ENCODE measurements at places on chromosomes 16 and 17.
A peak's percentile ranks its signal among the peaks of the same experiment; 100 is the strongest.

- DNase-seq = no peak
Measured at GRCh38 chr17:33371377-33371776, 78.3 kb upstream of the ASIC2 start.

- DNase-seq = peak; percentile 52
Measured at GRCh38 chr16:87043231-87044031, 273.8 kb downstream of the C16orf95 start.

DNA sequence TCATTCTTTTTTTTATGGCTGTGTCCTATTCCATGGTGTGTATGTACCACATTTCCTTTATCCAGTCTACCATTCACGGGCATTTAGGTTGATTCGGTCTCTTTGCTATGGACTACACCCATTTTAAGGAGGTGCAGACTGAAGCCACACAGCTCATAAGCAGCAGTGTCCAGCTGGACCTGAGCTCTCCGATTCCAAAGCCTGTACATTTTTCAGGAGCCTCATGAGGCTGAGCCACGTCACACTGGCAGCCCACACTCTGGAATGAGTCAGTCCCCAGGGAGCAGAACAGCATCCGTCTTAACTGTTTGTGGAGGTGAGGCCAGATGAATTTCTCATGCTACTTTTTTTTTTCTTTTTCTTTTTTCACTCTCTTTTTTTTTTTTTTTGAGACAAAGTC lies 116.1 kb downstream of the C16orf95 start:
- peak; percentile 100 for DNase-seq

DNA sequence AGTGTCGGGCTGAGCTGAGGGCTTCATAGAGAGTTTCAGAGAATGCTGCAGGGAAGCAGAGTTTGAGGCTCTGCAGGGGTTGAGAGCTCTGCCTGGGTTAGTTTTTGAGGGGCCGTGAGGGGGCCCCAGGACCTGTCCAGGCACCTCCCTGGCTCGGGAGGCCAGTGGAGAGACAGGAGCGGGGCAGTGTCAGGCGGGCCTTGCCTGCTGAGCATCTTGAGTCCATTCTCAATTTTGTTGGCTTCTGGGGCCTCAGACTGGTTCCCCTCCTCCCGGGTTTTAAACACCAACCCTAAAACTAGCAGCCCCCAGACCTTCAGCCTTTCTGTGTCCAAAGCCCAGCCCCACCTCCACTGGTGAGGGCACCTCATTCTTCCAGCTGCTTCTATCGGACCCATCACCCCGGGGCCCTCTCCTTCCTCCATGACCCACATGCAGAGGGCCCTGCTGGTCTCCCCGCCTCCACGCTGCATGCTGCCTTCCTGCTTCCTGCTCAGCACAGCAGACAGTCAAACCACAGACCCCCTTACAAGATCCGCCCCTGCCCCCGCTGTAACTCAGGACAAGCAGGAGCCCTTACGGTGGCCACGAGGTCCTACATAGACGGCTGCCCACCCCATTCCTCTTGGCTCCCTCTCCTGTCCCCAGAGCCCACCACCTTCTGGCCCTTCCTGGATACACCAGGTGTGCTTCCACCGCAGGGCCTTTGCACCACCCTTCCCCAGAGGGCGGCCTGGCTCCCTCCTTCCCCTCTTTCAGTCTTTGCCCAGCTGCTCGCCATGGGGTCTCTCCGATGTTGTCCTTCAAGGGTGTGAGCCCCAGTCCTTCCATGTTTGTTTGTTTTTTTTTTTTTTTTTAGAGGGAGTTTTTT lies 3.8 kb downstream of the RNF213 start:
- no peak for DNase-seq

- DNase-seq = no peak
Measured at GRCh38 chr16:10494343-10495030, 85.9 kb downstream of the EMP2 start.

DNA sequence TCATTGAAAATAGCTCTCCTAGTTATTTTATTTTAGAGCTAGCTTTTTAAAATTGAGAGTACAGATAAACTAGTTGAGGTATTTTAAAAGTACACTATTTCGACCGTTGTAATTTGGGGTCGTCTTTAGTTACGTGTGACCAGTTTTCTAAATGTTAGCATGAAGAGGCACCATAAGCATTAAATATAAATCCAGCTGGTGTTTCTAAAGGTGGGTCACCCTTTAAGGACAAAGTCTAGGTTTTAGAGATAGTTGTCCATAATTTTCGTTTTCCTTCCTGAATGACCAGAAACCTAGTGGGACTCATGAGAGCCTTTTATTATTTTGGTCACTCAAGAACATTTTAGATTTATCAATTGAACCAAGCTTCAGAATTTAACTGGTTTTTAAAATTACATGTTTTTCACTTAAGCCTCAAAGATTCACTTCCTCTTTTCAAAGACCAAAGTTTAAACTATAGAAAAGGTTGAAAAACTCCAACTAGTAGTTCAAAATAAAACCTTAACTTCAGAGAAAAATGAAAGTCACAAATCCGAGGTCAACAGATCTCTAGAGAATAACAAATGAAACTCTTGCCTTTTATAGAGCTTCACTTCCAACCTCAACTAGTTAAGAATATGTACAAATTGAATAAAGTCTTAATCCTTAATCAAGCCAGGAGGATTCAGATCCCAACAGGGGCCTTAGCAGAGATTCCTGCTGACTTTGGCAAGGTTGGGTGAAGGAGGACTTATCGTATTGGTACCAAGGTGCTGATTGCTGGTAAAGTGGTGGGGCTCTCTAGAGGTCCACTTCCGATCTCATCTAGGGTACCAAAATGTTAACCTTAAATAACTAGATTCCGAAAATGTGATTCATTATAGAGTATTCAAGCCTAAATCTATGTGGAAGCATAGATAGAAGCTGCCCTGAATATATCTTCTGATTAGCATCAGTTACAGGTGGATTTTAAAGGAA lies 32.5 kb downstream of the PHKB start:
- no peak for DNase-seq

DNA sequence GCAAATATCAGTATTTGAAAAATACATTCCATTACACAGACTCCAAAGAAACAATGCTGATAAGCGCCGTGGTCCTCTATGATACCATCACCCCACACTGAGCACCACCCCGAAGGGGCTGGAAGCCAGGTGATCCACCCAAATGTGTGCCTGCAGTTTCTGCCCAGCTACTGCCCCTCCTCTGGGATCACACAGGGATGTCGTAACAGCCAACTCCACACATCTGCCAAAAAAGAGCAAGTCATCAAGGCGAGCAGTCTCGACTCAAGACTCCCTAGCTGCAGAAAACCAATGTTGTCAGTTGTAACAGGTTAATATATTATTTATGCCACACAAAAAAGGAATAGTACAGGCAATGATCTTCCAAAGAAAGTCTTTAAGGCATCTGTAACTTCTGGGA lies 21.0 kb downstream of the CYB5D2 start:
- peak; percentile 42 for DNase-seq

DNA sequence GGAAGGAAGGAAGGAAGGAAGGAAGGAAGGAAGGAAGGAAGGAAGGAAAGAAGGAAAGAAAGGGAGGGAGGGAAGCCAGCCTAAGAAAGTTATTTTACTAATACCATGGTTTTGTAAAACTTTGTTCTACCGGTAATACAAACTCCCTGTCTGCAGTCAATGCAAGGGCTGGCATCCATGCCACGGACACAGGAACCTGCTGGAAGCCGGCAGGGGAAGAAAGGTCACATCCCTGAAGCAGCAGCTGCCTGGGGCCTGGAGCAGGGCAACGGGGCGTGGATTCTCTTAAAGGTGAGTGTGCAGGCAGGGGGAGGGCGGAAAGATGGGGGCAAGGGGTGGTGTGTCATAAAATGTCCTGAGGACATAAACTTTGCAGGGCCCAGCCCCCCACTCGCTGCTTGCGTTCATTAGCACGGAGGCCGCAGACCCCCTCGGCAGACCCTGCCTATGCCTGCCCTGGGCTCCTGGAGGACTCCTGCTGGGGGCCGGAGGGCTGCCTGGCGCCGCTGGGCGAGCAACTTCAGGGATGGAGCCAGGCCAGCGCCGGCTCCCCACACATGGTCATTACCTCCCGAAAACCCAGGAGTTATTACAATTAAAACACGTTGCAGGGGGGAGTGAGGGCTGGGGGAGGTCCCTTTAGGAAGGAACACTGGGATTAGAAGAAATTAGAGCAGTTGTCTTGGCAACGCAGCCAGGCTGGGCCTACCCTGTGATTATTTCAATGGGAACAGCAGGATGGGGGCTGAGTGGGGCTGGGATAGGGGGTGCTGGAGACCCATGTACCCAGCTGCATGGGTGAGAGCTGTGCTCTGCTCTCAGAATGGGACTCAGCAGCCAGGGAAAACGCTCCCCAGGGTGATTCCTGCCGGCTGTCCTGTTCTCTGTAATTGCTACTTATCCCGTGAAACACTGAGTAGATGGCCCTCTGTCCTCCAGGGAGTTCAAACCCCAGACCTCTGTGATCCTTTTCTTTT lies 257.9 kb downstream of the SOX9 start:
- no peak for DNase-seq

DNA sequence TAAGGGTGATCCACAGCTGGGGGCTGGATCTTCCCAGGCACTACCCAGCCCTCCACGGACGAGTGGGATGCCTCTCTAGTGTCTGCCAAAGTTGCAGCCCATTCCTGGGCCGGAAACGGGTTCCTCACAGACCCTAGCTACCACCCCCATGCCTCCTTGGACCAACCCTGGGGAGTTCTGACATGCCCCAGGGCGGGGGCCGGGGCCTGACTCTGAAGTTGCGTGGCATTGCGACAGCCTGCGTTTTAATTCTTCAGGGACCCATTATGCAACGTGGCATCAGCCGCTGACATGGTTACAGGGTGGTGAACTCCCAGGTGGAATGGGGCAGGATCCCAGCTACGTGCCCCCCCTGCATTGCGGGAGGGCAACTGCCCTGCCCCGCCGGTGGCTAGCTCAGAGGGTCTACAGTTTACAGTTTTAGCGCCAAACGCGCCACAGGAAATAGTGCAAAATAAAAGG lies 2.7 kb downstream of the CBX4 start:
- DNase-seq = no peak

DNA sequence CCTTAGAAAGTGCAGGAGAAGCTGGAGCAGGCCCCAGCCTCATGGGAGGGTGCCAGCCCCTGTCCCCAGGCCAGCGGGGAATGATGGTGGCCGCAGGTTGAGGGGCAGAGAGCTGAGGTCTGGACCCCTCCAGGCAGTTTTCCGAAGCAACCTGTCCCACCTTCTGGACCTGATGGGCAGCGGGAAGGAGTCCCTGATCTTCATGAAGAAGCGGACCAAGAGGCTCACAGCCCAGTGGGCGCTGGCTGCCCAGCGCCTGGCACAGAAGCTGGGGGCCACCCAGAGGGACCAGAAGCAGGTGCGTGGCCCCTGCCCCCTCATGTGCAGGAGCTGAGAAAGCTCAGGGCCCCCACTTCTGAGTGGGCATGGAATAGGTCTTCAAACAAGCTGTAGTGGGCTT lies 36.8 kb downstream of the MGAT5B start:
- DNase-seq = no peak

DNA sequence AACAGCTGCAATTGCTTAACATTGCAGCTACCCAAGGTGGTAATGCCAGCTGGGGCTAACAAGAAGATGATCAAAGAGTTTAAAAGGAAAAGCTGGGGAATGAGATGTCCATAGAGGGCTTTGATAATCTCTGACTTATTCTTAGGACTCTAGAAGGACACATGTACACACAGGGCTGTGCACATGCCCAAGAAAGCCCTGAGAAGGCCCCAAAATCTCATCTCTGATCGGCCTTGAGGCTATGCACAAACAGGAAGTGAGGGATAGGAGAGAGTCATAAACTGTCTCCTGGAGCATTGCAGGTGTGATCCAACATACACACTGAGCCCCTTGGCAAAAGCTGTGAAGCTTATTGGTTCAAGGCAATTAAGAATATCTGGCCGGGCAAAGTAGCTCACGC lies 17.2 kb upstream of the RABEP1 start:
- DNase-seq = no peak

DNA sequence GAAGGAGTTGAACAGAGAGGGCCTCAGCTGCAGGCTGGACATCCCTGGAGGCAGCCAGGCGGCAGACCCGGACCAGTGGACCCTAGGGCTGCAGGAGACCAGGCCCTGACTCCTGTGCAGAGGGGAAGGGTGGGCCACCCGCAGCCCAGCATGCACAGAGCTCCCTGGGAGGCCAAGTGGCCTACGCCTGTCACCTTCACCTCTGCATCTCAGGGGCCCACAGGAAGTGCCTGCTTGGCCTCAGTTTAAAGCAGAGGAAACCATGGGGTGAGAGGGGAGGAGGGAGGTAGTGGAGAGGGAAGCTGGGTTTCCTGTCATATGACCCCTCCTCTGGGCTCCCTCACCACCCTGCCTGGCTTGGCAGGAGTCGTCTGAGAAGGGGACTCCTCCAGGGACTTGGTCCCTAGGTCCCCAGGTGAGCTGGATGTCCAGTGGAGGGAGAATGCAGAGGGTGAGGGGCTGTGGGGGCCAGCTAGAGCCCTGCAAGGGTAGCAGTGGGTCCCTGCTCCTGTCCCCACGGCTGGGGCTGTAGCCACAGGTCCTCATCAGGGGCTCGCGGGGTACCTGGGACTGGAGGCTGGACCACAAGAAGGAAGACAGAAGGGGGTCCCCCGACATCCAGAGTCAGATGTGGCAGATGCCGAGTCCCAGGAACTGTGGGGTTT lies at the start of gene TMC8:
Gene TMC8 (plus strand): TSS at position 335 of the 665 bp plus-strand sequence. CDS start 818 bp downstream, outside the sequence.
- DNase-seq = no peak

- DNase-seq = peak; percentile 69
Measured at GRCh38 chr16:85275533-85276249, 163.4 kb upstream of the CIBAR2 start.

GRCh38 chr16:962901-963814 lies 7.6 kb downstream of the LMF1 start:
- DNase-seq = no peak

DNA sequence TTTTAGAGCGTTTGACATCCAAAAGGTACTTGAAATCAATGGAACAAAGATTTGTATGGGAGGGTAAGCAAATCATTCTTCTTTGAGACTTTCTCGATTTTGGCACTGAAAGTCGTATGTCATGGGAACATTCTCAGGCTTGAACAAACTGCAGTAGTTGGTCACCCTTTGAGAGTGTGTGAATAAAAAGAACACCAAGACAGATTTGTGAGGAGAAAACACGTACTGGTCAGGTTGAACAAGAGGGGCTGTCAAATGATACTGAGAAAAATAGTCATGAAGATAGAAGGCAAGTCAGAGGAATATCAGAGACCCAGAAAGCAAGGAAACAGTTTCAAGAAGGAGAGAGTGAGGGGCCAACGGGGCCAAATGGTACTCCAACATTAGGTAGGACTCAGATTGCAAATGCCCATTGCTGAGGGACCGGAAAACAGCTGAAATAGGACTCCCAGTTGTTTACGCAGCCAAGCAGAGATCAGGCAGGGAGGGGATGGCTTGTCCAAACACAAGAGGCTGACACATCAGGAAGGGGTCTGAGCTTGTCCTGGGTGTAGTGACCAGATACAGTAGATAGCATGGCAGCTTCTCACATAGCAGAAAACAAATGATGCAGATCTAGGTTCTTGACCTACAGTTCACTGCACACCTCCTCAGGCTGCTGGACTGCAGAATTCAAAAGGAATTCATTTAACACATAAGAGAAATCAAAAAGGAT lies 74.5 kb upstream of the MYOCD start:
- peak; percentile 45 for DNase-seq

- peak; percentile 75 for DNase-seq
Measured at GRCh38 chr17:1110862-1111598, 68.8 kb downstream of the ABR start.

DNA sequence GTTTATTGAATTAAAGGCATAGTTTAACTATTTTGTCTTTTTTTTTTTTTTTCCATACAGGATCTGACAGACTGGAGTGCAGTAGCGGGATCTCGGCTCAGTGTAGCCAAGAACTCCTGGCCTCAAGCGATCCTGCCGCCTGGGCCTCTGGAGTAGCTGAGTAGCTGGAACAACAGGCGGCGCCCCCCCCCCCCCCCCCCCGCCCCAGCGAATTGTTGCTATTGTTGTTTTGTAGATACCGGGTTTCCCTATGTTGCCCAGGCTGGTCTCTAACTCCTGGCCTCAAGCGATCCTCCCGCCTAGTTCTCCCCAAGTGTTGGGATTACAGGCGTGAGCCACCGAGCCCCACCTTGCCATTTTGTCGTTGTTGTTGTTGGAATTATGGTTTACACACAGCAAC lies 1.3 kb upstream of the CENPV start:
- DNase-seq = no peak
